Activated CD8-positive, alpha-beta memory T cell treated with anti-CD3 and anti-CD28 coated beads for 1 hour (primary cell): ENCODE measurements at places on chromosomes 3 and 15.

- DNase-seq = no peak
Observed at GRCh38 chr3:30754426-30754825, 140.0 kb downstream of the GADL1 start.

DNA sequence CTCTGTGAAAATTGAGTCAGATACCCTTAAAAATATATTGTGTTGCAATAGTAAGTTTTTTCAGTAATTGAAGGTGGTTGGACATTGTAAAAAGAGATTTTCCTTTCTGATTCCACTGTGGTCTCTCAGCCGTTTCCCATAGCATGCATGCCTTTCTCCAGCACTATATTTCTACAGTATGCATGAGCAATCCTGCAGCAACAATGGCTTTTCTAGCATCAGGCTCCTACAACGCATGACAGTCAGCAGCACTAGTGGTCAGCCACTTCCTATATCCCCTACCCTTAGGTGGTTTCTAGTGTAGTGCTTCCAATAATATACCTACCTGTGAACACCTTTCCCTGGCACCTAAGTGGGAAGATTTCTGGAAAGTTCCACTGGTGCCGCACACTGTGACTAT is 55.4 kb upstream of the SNRPN start:
- no peak for DNase-seq

DNA sequence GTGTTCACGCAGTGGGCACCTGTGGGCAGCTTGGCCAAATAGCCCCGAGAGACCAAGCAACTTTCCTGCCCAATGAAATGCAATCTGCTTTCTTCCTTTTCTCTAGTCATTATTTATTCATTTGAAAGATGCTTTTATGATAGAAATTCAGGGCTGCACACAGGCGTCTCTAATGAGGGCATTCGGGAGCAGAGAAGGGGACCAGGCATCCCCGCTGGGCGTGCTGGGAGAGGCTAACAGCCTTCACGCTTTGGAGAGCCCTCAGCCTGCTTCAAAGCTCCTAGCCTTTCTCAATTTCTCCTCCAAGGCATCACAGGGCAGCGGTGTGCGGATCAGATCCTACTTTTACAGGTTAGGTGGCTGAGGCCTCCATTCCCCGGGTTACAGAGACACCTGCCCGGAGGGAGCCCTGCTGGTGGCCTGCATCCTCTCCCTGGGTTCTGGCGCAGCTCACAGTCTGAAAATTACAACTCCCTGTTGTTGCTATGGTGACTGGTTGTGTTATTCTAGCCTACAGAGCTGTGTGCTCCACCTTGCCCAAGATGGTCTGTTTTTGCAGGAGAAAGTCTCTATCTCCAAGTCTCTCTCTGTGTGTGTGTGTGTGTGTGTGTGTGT is 21.8 kb upstream of the KLF13 start:
- no peak for DNase-seq

DNA sequence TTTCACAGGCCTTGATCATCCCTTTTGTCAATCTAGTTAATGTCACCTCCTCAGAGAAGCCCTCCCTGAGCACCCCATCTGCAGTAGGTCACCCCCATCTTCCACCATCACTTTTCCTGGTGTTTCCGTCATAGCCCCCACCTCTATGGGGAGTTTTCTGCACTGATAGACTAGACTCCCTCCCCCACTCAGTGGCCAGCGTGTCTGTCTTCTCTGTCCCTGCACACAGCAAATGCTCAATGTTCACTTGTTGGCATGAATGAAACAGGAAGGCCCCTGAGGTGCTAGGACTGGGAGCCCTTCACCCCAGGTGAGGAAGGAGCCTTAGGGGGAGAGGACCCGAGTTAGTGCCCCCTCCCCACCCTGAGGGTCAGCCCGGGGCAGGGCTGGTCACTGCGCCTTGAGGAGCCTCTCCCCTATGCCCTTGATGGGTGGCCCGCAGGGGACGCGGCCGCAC is 15.8 kb upstream of the FANCD2 start:
- no peak for DNase-seq

DNA sequence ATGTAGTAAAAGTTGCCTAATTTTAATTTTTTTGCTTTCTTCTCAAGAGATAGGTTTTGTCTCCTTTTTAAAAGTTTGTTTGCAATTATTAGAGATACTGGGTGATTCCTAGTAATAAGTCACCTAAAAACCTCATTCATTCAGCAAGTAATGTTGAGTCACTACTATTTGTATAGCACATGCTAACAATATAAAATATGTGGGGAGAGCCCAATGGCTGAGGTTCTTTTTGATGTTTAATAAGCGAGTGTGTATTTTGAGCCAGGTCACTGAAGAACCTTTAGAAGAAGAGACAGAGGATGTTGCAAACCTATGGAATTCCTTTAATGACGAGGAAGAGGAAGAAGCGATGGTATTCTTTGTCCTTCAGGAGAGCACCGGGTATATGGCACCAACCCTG is 123.7 kb upstream of the CHRM5 start:
- no peak for DNase-seq

DNA sequence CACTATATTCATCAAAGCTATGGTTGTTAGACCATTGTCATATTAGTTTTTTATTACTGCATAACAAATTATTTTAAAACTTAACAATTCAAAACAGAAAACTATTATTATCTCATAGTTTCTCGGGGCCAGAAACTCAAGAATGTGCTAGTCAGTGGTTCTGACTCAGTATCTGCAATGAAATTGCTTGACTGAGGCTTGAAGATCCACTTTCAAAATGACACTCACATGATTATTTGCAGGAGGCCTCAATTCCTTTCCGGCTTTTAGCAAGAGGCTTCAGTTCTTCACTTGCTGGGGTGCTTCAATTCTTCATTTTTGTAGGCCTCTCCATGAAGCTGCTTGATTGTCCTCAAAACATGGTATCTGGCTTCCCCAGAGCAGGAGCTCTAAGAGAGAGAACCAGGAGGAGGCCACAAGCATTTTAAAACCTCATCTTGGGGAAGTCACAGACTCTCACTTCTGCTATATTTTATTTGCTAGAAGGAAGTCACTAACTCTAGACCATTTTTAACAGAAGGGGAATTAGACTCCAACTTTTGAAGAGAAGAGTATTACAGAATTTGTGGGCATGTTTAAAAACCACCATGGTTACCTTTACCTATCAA is 383.7 kb downstream of the MFSD1 start:
- no peak for DNase-seq

DNA sequence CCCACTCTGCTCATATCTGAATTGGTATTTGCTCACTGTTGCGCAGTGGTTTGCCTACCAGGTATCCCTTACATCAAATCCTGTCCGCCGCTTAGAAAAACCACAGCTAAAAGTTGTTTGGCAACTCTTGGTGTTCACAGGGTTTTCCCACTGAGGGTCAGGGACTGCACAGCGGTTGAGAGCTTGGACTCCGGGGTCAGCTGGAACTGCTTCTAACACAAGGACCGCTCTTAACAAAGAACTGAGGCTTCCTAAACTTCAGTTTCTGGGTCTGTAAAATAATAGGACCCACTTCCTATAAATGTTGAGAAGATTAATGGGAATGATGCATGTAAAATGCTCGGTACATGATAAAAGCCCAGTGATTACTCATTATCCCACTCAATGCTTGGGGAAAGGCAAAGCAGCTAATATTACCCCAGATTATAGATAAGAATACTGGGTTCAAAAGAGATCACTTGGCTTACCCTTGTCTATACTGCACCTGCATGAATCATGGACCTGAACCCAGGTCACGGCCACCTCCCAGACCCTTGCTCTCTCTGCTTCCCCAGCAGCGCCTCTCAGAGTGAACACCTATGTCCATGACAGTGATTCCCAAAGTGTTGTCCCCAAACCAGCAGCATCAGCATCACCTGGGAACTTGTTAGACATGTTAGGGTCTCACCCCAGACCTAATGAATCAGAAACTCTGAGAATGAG is 36.1 kb downstream of the LIPC start:
- no peak for DNase-seq
